ENCODE measurements at places on chromosomes 11 and 22. TPM values are rescaled to one million over a fixed set of nuclear protein-coding genes. Genes with fewer than 3 reads are reported as not detected.

NRGN gene
- not detected for total RNA-seq

CCDC73 gene
- total RNA-seq, result 0.07 TPM

TPCN2 gene
- 8.9 TPM for total RNA-seq

OR4A16 gene
- not detected for total RNA-seq

TMEM191B gene
- total RNA-seq, result 1.0 TPM

GTSE1 gene
- 3.8 TPM for total RNA-seq

C1QTNF5 gene
- 6.2 TPM for total RNA-seq

RHOD gene
- total RNA-seq, result 97.0 TPM

GPR83 gene
- total RNA-seq, result not detected

GGT5 gene
- 4.2 TPM for total RNA-seq

NLRP14 gene
- total RNA-seq, result not detected

CHRNA10 gene
- total RNA-seq, result 0.54 TPM

POTEH gene
- total RNA-seq, result not detected

BRSK2 gene
- total RNA-seq, result 0.75 TPM

SNX32 gene
- 1.4 TPM for total RNA-seq

ZC3H12C gene
- 13.5 TPM for total RNA-seq

UBE4A gene
- 49.3 TPM for total RNA-seq

IGLL1 gene
- not detected for total RNA-seq

HPX gene
- total RNA-seq, result 0.13 TPM

SYT9 gene
- total RNA-seq, result 1.0 TPM

WNT11 gene
- 0.21 TPM for total RNA-seq

ACCS gene
- total RNA-seq, result 14.3 TPM

GLB1L3 gene
- 0.75 TPM for total RNA-seq

CATSPERZ gene
- total RNA-seq, result not detected

OR52N5 gene
- total RNA-seq, result not detected

TEX54 gene
- not detected for total RNA-seq

SPTY2D1 gene
- 17.0 TPM for total RNA-seq

RIMBP3B gene
- 0.07 TPM for total RNA-seq

OR6T1 gene
- not detected for total RNA-seq

OR5I1 gene
- not detected for total RNA-seq

ADM2 gene
- 29.0 TPM for total RNA-seq

LRRC74B gene
- not detected for total RNA-seq

ZNF70 gene
- total RNA-seq, result 4.1 TPM

BCO2 gene
- total RNA-seq, result 0.48 TPM

PIWIL4 gene
- 1.8 TPM for total RNA-seq

OR2AG1 gene
- total RNA-seq, result not detected

All from kidney epithelial cell (primary cell).